ENCODE measurements at places on chromosomes 16 and 17.

DNA sequence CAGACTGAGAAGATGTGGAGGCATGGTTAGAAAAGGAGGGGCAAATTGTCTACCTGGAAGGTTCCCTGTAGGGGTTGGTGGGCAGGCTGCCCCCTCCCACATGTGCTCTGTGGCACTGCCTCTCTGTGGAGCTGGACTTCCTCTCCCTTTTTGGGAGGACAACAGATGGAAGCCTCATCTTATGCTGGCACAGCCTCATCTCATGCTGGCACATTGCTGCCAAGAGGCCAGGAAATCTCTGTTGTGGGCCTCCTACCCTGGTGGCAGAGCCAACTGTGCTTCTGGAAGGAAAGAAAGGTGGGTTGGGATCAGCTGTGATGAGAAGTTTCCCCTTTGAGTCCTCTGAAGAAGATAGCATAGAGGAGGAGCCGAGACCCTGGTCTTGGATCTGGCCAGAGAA lies 19.7 kb upstream of the BRD7 start:
- DNase-seq: no peak

- no peak for DNase-seq
Observed at GRCh38 chr17:78605886-78606285, 28.7 kb upstream of the DNAH17 start.

DNA sequence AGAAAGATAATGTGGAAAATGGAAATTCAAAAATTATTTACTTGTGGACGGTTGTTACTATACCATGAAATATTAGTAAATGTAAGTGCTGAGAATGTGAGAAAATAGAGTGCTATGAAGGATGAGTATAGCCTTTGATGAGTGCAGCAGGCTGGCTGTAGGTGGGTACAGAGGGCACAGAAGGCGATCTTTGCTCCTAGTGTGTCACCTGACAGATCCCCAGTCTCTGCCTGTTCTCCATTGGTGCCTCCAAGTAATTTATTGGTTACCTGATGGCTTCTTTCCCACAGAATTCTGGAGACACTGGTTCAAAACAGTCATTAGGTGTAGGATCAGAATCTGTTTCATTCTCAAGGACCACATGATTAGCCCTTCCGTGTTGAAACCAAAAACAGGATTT lies 28.9 kb downstream of the ABCA9 start:
- DNase-seq: no peak

- DNase-seq: no peak
Observed at GRCh38 chr16:88503771-88504488, 50.9 kb downstream of the ZFPM1 start.

GRCh38 chr16:28935346-28935745 lies 3.6 kb downstream of the CD19 start:
- no peak for DNase-seq

- no peak for DNase-seq
Observed at GRCh38 chr16:3235856-3236669, 1.1 kb upstream of the ZNF200 start.

DNA sequence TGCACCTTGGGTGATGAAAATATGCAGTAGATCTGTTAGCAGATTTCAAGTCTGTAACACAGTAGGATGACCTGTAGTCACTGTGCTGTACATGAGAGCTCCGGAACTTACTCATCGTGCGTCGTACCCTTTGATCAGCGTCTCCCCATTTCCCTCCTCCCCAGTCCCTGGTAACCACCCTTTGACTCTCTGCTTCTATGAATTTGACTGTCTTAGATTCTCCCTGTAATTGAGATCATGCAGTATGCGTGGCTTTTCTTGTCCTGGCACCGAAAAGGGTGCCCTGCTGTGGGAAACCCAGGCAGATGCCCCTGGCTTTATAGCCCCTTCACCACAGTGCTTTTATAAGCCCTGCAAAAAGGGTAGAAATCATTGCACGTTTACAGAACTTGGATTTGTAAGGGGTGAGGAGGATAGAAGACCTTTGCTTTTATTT lies 20.5 kb downstream of the CLEC16A start:
- DNase-seq: no peak

GRCh38 chr17:42531455-42532354 lies 4.3 kb upstream of the NAGLU start:
- peak; percentile 15 for DNase-seq

GRCh38 chr16:84897911-84898377 lies 78.2 kb downstream of the CRISPLD2 start:
- DNase-seq: no peak

- DNase-seq: no peak
Observed at GRCh38 chr16:9706217-9706836, 475.9 kb downstream of the GRIN2A start.

- DNase-seq: no peak
Observed at GRCh38 chr17:75783069-75783783, 1.4 kb upstream of the UNK start.
